Activated B cell treated with CpG ODN at 0.5 μM for 24 hours (primary cell): ENCODE measurements at places on chromosomes 13 and 19.
A peak's percentile ranks its signal among the peaks of the same experiment; 100 is the strongest.

GRCh38 chr19:5394551-5395505 is 54.2 kb upstream of the PTPRS start:
- no peak for DNase-seq

DNA sequence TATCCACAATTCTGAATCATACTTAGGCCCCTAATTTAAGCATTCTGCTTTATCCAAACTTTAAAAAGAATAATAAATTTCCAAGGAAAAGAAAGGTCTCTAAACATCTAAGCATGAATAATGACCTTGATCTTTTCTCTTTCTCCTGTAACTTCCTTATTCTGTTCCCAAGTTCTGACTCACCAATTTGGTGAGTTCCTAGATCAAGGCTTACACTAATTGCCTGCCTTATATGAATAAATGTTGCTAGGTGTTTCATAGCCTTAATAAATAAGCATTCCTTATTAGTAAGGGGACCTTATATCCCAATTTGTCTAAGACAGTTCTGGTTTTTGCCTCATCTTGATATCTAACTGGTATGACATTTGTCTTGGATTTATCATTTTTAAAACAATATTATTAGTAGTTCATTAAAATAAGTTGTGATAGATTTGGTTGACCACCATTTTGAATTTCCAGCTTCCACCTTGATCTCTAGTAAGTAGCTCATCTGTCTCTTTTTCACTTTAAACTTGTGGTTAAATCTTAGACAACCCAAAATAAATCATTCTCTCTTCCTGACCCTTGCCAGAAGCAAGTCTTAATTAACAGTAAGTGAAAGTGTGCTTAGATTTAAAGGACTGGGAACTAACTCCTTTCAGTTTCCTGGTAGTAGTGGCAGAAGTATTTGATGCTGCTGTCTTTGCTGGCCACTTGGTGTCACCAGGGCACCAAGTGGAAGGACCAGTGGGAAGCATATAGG is 121.2 kb upstream of the MLNR start:
- no peak for DNase-seq

- no peak for DNase-seq
Observed at GRCh38 chr13:35025314-35025713, 83.2 kb downstream of the NBEA start.

GRCh38 chr19:10309423-10309822 is at the start of gene ZGLP1:
Gene ZGLP1 (minus strand): TSS chr19:10309815.
- no peak for DNase-seq

GRCh38 chr19:11692127-11692790 is 46.5 kb downstream of the ZNF823 start:
- DNase-seq: no peak

GRCh38 chr13:99067159-99067985 is 89.5 kb upstream of the DOCK9 start:
- no peak for DNase-seq

DNA sequence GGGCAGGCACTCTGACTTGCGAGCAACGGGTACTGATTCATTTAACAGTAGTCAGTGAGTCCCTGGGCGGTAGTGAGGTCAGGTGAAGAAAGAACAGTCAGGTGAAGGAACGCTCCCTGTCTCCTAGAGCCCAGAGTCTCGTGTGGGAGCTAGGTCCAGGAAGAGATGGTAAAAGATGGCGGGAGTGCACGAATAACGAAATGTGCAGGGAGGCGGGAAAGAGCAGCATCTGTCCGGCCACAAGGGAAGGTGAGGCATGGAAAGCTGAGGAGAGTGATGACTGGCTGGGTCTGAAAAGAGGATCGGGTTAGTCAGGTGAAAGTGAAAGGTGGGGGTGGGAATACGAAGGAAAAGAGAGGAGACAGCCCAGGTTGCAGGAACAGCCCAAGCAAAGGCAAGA is 63.9 kb upstream of the SLC15A1 start:
- no peak for DNase-seq

DNA sequence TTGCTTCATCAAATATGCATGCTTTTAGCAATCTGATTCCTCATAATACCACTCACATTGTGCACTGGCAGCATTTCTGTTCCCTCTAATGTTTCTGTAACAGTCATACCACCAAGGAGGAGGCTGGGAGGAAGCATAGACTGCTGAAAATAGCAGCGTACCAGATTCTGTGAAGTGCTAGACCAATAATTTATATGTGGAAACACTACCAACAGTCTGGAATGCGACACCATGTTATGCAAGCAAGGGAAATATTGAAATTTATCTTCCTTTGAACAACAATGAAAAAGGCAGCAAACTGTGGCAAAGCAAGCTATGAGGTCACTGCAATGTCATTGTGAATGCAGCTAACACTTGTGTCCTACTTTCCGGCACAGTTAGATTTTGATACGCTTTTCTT is 1388.0 kb downstream of the EFNB2 start:
- no peak for DNase-seq

DNA sequence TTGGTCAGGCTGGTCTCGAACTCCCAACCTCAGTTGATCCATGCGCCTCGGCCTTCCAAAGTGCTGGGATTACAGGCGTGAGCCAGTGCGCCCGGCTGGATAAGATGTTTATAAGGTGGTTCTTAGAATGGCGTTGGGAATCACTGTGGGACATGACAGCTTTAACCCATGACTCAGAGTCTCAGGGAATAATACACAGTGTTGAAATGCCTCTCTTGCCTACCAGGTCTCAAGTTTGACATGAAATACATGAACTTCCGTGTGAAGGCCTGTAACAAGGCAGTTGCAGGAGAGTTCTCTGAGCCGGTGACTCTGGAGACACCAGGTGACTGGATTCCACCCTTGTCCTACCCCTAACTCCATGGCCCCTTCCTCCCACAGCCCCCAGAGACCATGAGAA is 12.6 kb downstream of the FSD1 start:
- no peak for DNase-seq

GRCh38 chr13:82467626-82468025 is 1414.6 kb downstream of the SLITRK1 start:
- DNase-seq: no peak

DNA sequence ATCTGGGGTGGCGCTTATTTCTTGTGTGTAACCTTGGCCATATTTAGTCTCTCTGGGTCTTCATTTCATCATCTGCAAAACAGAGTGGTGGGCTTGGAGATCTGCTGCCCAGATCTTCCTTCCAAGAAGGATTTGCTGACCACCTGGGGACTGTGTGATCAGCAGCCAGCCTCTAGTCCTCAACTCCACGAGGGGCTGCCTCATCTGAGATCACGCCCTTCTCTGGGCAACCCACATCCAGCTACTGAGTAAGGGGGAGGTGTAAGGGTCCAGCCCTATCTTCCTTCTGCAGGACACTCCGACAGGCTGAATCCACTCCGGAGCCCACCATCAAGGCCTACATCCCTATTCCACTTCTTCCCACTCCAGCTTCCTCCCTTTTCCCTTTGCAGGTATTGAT is 57.9 kb downstream of the CHST8 start:
- no peak for DNase-seq

DNA sequence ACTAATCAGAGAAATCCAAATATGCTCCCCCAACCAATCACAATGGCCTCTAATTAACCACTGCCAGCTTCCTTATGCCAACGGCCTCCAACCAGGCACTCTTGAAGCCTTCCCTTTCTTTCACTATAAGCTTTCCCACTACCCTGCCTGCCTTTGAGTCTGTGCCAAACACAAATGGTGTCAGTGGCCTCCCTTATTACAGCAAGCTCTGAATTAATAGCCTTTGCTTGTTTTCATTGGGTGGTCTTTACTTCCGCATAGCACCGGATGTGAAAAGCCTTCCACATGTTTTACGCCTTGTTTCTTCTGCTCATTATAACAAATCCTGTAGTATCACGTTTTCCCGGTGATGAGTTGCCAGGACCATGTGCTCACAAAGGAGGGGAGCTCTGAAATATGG is 1.4 kb upstream of the EDDM13 start:
- no peak for DNase-seq

- no peak for DNase-seq
Observed at GRCh38 chr13:52432456-52432855, 18.0 kb downstream of the VPS36 start.

GRCh38 chr19:50906217-50906616 is 5.0 kb downstream of the KLK4 start:
- no peak for DNase-seq

DNA sequence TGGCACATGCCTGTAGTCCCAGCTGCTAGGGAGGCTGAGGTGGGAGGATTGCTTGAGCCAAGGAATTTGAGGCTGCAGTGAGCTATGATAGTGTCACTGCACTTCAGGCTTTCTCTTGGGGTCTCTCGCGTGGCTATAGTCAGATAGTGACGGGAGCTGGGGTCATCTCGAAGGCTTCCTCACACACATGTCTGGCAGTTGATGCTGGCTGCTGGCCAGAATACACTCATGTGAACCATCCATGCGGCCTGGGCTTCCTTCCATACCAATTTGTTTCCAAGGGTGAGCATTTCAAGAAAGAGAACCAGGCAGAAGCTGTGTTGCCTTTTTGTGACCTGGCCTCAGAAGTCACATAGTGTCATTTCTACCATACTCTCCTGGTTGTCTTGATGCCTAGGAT is 26.4 kb downstream of the LEUTX start:
- no peak for DNase-seq

DNA sequence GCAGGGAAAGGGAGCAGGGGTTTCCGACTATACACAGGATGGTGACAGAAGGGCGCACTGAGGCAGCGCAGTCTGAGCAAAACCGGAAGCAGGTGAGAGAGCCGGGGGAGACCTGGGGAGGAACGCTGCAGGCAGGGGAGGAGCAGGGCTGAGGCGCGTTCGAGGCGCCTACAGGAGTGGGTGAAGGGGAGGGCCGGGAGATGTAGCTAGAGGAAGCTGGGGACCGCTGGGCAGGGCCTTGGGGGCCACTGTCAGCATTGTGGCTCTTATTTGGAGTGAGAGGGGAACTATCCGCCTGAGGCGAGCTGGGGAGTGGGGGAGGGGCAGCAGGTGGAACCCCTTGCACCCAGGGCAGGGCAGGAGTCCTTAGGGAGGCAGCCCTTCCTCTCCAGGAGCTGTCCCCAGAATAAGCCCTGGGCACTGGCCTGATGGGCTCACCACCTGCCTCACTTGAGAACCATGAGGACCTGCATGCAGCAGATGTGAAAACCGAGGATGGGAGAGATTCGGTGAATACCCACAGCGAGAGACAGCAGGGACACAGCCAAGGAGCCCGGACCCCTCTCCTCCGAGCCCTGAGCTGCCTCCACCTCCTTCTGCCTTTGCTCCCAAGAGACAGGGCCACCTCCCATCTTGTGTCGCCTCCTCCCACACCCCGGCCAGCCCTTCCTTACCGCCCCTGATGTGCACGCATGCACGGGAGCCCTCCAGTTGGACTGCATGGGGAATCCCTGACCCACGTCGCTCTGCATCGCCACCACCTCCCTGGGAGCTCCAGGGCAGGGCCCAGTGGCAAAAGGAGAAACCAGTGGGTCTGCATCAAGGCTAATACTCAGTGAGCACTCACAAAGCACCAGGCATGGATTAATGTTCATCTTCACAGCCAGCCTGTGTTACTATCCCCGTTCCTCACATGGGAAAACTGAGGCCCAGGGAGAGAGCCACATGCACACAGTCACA is 10.3 kb downstream of the AKT2 start:
- peak; percentile 21 for DNase-seq

DNA sequence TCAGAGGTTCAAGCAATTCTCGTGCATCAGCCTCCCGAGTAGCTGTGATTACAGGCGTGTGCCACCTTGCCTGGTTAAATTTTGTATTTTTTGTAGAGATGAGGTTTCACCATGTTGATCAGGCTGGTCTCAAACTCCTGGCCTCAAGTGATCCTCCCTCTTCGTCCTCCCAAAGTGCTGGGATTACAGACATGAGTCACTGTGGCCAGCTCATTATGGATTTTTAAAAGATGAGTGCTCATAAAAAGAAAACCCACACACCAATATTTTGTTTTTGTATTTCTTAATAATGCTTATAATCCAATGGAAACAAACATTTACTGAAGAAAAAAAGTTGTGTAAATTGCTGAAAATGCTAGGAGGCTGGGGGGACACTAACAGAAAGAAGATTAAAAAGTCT is 5.0 kb upstream of the MICU2 start:
- DNase-seq: no peak

GRCh38 chr19:44752816-44753625 is 4.5 kb downstream of the BCL3 start:
- peak; percentile 87 for DNase-seq

- DNase-seq: no peak
Observed at GRCh38 chr13:102688306-102688973, 6.4 kb downstream of the METTL21C start.
